ENCODE measurements at places on chromosomes 7 and 10.

DNA sequence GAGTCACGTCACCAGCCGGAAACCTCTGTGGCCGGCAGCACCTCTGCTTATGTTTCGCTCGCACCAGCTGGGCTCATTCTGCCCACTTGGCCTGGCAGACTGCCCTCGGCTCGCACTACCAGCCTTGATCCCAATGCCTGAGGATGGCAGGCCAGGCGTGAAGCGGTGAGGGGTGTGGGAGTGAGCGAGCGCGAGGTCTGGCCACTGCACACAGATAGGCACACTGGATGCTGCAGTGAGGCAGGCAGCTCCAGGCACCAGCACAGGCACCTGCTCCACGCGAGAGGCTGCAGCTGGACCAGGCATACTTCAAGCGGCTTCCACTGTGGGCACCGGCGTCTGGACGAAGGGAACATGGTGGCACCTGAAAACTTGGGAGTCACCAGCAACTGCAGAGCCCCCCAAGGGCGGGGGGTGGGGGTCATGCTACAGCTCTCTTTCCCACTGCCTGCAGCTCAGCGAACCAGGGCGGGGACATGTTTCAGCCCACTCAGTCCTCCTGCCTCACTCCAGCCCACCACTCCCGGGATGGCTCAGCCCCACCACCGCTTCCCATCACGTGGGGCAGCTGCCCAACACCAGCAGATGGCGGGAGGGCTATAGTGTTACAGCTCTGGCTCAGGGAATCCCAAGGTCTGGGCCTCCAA lies 5.4 kb upstream of the DMTF1 start:
- peak; percentile 42 for DNase-seq

DNA sequence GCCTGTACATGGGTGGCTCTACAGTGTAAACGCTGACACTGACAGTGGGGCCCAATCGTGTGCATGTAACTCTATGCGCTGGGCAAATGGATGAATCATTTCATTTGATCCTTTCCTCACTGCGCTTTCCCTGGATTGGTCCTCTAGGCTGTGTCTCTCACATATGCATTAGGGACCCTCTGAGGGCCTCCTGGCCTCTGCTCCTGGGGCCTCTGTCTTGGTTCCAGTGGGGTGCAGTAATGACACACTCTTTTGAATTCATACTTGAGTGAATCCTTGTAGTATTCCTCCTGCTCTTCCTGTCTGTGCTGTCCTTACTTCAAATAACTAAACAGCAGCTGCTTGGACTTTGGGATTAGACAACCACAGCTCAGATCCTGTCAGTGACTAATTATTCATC lies 176.5 kb upstream of the ADO start:
- no peak for DNase-seq

DNA sequence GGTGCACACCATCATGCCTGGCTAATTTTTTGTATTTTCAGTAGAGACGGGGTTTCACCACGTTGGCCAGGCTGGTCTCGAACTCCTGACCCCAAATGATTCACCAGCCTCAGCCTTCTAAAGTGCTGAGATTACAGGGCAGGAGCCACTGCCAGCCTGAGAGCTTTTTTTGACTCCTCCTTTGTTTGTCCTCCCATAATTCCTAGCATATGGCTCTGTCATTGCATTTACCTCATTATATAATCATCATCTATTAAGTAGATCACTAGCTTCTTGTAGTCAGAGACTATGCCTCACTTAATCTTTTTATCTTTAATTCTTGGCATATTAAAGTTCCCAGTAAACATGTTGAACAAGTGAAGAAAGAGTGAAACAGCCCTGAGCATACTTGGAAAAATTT lies 82.1 kb downstream of the CPEB3 start:
- DNase-seq = no peak

DNA sequence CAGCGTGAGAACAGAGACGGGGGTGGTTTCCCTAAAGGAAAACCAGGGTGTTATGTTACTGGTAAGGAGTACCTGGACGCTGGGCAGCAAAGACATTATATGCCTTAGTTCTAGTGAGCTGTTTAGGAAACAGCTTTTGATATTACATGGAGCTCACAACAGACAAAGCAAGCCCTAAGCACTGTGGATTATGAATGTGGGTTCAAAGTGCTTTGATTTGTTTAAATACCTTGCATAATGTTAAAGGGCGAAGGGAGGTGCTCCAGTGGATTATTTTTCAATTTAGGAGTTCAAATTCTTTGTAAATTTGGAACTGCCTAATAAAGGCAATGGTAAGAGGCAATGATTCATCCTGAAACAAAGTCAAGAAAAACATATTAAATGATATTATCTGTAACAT lies 13.8 kb downstream of the WNT16 start:
- DNase-seq = no peak

- no peak for DNase-seq
These were observed 44.4 kb downstream of the IFIT5 start for GRCh38 chr10:89458784-89459183.

- no peak for DNase-seq
These were observed 24.8 kb upstream of the FFAR4 start for GRCh38 chr10:93541402-93542357.

DNA sequence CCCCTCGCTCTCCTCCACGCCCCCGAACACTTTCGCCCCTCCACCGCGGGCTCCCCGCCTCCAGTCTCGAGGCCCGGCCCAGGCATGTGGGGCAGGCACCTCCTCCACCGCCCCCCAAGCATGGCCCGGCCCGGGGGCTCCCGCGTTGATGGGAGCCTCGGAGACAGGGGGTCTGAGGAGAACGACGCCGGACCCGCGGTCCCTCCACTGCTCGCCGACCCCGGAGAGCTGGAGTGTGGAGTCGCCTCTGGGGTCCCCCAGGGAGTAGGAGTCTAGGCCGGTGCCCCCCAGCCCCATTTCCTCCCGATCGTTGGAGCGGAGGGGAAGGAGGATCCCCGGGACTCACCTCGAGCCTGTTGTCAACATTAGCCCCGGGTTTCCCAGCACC lies 206 bp downstream of the UPF2 start:
- no peak for DNase-seq

GRCh38 chr7:115260381-115260780 lies 338.5 kb downstream of the MDFIC start:
- DNase-seq = no peak

- DNase-seq = no peak
These were observed 691.1 kb downstream of the PHTF2 start for GRCh38 chr7:78489476-78490240.

- no peak for DNase-seq
These were observed 28.0 kb downstream of the ADRA2A start for GRCh38 chr10:111104811-111105210.

DNA sequence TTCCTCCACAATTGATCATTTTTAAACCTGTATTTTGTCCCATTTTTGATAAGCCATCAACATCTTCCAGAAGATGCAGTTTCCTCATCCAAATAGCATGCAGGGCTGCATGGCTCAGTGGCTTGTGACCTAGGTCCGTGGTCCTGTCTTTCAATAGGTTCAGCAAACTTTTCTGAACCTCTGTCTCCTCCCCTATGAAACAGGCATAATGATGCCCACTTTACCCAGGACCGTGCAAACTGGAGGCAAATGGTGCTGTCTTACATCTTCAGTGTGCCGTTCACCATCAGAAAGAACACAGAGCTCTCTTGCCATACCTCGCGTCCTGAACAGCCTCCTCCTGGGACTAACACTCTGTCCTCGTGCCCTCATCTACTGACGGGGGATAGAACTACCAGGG lies 22.3 kb upstream of the FIGNL1 start:
- DNase-seq = no peak

DNA sequence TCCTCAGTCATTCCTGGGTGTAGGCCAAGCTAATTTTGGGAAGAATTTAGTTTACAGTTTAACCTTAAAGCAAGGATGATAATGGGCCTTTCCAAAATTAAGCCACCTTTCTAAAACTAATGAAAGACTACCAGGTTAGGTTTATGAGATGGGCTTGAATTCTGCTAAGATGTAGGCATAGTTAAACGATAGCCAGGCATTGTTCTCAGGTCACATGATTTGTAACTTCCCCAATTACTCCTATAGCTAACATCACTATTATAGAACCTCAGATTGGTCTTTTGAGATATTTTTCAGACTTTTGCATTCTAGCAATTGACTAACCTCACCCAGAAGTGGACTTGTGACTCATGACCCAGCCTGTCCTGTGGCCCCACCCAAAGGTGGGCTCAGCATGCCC lies 7.0 kb upstream of the NUB1 start:
- no peak for DNase-seq

- DNase-seq = no peak
These were observed 17.1 kb downstream of the RNF32 start for GRCh38 chr7:156657681-156658080.

DNA sequence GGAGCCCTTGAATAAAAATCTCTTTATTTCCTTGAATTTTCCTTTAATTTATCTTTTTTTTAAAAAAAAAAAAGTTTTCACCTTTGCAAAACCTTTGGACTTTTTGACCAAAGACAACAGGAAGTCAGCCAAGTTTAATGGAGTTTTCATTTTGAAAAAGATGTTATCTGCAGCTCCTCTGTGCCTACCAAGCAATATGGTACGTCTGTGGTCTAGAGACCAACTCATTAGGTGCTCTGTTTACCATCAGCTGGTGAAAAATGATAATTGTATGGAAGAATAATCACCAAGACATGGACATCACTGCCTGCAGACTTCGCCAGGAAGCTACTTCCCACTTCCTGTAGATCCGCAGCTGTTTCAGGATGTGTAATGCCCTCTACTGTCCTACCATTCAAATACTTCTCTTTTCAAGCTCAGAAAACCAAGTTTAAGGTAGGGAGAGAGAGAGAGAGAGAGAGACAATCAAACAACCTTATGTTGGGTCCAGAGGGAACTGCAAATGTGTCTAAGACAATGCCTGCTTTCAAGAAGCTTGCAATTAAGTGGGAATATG lies 18.7 kb downstream of the PLXNA4 start:
- no peak for DNase-seq

GRCh38 chr10:77710081-77710551 lies 72.5 kb upstream of the KCNMA1 start:
- DNase-seq = no peak

GRCh38 chr10:99630991-99631390 lies 10.8 kb upstream of the SLC25A28 start:
- DNase-seq = no peak

GRCh38 chr10:29895456-29895855 lies 163.9 kb downstream of the JCAD start:
- DNase-seq = no peak

DNA sequence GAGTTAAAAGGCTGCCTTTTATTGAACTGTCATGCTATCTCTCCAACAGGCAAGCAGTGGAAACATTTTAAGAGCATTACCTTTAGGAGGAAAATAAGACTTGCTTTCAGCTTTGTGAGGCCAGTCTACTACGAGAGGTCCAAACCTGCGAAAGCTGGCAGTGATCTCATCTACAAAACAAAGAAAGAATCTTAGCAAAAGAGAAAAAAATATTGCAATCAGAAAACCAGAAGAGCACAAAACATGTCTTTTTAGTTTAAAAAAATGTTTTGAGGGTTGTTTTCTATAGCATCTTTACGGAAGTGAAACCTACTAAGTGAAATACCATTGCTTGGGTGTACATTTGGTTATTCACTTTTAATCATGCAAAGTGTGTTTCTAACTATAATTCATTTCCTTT lies 147.9 kb downstream of the CPEB3 start:
- no peak for DNase-seq

- DNase-seq = no peak
These were observed 85.6 kb upstream of the CAPZA2 start for GRCh38 chr7:116776610-116777289.

- no peak for DNase-seq
These were observed 239.7 kb upstream of the SEMA3D start for GRCh38 chr7:85426487-85426960.

GRCh38 chr7:75878312-75878768 lies 494 bp upstream of the RHBDD2 start:
- DNase-seq = no peak

GRCh38 chr7:130914554-130915294 lies 180.7 kb upstream of the KLF14 start:
- no peak for DNase-seq

- DNase-seq = no peak
These were observed 53.8 kb upstream of the BAMBI start for GRCh38 chr10:28623483-28623882.

DNA sequence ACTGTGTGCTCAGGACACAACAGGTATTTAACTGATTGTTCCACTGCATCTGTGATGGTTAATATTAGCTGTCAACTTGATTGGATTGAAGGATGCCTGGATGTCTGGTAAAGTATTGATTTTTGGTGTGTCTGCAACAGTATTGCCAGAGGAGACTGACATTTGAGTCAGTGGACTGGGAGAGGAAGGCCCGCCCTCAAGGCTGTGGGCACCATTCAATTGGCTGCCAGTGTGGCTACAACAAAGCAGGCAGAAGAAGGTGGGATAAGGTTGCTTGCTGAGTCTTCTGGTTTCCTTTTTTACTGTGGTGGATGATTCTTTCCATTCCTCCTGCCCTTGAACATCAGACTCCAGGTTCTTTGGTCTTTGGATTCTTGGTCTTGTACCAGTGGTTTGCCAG lies 137.1 kb upstream of the FAM13C start:
- DNase-seq = no peak

DNA sequence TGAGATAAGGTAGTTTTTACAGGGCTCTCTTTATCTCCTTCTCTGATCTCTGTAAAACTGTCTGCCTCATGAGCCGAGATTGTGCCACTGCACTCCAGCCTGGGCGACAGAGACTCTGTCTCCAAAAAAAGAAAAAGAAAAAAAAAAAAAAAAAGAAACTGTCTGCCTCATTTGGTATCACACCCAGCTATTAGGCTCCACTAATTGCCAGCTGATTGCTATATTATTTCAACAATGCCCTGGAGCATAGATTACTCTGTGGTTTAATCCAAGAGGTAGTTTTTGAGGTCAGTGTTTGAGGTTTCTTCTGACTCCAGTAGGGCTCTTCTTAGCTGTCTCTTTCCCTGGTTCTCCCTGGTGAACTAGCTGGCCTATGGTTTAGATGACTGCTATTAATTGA lies 268.1 kb upstream of the PLPP4 start:
- DNase-seq = no peak

DNA sequence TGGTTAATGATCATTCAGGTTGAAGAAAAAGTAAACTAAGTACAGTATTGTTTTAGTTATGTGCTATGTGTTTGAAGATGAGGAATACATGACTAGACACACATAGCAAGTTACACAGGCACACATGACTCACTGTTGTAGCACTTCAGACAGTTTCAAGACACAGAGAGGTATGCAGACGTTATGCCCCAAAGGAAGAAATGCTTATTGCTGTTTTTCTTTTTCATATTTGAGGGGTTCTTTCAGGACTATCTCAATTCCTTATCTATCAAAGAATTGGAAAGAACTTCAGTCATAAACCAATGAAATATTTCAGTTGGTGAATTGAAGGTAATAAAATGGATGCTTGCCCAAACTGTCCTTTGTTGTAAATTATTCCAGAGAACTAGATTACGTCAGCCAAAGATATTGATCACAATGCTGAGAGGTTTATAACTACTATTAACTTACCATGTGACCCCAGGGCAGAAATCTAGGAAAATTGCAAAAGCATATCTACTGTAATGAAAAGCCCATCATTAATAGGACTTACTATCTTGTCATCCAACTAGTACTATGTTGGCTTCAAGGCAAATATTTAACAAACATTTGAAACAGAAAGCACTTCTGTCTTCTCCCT lies 61.2 kb upstream of the CAPZA2 start:
- DNase-seq = no peak

Measured in RWPE2 (cell line).